Kasumi-1 (cell line): ENCODE measurements at places on chromosomes 1 and 21.
A peak's percentile ranks its signal among the peaks of the same experiment; 100 is the strongest.

GRCh38 chr21:39003982-39004633 is 179.1 kb downstream of the PSMG1 start:
- peak; percentile 14 for DNase-seq

DNA sequence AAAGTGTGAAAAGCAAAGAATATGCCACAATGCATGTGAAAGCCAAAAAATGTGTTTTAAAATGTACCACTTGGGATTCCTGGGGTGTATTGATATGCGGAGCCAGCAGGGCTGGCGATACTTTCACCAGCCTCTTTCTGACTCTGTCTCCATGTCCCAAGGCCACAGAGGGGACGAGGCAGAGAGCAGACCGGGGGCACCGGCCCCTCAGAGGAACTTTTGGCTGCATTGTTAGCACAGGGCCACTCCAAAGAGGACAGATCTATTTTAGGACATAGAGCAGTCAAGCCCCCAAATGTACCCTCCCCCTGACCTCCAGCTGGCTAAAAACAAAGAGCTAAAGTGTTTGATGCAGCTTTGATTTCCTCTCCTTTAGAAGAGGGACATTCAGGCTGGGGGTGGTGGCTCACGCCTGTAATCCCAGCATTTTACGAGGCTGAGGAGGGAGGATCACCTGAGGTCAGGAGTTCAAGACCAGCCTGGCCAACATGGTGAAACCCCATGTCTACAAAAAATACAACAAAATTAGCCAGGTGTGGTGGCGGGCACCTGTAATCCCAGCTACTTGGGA is 25.6 kb upstream of the ZNF436 start:
- DNase-seq = no peak

DNA sequence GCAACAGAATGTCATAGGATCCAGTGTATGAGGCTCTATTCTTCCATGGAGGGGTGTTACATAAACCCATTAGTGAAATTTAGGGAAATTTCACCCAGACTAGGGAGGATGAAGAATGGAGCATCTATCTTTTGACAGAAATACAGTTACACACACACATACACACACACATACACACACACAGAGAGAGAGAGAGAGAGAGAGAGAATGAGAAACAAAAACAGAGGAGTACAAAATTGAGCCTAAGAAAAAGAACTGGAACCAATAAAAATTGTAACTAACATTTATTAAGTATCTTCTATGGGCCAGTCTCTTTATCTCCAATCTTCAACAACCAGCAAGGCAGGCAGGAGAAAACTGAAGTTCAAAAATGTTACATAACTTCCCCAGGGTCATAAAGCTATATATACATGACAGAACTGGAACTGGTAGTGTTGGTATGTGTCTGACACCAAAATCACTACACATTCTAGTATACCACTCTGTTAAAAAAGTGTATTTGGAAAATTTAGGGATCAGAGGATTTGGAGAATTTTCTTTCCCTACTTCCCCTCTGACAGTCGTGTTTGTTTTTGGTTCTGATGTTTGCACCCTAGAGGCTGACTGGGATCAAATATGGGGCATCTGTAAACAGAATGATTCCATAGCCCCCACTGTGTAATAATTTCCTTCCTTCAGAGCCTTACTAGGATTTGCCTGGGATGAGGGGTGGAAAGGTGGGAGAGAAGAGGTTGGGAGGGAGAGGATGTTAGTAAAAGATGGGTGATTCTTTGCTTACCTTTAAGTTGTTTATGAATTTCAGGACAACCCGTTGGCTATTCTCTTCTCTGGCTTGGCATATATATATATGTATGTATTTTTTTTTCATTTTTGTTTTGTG is 1.0 kb upstream of the ZFYVE9 start:
- DNase-seq = peak; percentile 25

DNA sequence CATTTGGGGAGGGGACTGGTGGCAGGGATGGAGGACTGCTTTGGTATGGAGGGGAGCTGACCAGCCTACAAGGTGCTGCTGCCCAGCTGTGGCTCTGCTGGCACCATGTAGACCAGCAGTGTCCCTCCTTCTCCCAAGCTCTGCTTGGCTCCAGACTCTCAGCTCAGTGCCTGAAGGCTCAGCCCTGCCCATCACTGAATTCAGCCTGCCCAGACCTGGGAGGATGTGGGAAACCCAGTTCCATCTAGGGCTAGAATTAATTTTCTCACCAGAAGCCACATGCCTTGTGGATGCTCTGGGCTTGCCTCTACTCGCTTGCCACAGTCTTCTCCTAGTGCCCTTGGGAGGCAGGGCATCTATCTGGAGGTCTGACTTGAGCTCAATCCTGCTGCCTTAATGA is 195.0 kb upstream of the EDN2 start:
- DNase-seq = no peak

- peak; percentile 12 for DNase-seq
Observed at GRCh38 chr1:225454733-225455132, 26.9 kb upstream of the LBR start.

DNA sequence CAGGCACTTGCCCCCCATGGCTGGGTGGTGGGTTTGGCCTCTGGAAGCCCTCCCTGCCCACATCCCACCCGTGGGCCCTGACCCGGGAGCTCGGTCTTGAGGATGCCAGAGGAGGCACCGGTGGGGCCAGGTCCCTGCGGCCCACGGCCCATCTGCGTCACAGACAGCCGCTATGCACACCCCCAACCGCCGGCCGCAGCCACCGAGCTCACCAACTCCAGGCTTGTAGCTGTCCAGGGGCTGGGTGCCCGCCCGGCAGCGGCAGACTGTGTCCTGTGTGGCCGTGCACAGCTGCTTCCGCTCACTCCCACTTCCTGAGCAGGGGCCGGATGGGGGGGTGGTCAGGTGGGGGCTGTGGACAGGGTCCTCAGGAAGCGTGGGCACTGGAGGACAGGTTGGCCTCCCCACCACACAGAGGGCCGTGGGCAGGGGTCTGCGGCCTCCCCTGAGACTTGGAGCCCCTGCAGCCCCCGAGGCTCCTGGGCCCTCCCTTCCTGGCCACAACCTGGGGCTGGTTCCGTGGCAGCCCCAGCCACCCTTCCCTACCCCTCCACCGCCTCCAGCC is 1.1 kb downstream of the TNFRSF4 start:
- DNase-seq = no peak

DNA sequence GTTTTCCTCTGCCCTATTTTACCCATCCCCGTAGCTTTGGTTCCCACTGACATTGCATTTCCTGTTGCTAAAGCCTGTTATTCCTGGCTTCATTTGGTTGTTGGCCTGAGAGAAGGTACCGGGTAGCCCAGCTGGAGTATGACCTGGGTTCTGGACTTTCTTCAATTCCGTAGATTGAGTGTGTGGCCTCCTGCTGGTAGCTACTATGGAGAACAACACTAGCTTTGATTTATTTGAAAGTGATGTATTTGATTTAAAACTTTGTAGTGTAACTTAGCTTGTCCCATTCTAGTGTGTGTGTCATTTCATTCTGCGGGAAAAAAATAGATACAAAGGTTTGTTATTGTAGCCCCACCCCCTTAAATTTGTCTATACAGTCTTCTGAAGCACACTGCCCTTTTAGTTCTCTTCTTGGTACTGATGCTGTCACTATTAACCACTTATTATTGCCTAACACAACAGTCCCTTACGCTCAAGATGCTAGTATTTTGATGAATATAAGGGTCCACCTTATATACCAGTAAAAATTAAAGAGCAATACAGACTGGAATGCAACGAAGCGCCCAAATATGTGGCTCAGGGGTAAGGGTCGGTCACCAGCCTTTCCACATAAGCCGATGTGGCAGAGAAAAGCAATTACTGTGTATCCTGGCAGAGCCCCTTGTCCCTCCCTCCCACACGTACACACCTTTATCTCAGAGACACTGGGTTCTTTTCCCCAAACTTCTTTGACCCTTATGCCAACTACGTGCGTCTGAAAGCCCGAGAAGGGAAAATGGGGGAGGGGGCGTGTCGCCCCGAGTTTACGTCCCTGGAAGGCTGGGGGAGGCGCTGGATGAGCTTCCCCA is 643 bp upstream of the MOV10 start:
- peak; percentile 54 for DNase-seq

DNA sequence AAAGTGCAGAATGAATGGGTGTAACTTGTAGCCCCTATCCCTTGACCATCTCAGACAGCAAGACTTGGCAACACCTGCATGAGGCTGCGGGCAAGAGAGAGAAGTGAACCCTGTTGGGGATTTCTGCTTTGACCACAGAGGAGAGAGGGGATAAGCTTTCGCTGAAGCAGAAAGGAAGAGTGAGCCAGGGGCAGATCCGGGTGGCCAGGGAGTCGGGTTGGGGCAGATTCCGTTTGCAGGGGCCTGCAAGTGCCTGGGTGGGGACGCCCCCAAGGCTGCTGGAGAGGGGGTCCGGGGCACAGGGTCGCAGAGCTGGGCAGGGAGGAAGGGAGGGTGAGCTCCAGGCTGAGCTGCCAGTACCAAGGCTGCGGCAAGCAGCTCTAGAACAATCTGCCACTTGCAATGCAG is 25.3 kb upstream of the PIK3CD start:
- DNase-seq = no peak

DNA sequence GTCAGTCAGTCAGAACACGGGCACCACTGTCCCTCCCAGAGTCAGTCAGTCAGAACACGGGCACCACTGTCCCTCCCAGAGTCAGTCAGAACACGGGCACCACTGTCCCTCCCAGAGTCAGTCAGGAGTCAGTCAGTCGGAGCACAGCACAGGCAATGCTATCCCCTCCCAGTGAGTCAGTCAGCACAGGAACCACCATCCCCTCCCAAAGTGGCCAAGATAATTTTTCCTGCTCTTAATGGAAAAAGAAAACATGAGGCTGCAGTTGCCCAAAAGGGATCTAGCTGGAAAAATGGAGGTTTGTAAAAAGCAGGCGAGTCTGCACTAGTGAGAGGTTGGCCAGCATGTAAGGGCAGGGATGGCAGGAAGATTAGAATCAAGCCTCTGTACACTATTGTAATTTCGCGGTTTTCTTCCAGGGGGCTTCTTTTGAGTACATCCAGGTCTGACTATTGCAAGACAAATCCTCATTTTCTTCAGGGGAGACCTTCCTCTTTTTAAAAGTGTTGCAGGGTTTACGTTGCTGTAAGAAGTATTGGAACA is 213.8 kb downstream of the SIPA1L2 start:
- peak; percentile 6 for DNase-seq

GRCh38 chr1:204932573-204932909 is 61.9 kb downstream of the NFASC start:
- no peak for DNase-seq

DNA sequence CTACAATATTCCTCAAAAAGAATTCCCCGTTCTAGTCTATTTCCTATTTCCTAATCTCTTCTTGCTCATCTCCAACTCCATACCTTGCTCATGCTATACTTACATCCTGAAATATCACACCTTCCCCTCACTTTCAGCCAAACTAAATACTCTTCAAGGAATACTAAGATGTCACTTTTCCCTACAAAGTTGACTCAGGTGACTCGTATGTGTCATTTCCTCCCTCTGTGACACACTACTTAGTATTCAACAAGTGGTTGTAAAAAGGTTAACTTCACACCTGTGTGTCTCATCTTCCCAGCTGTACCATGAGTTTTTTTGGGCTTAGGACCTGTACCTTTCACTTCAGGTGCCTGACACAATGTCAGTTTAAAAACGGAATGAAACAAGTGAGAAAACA is 81.9 kb upstream of the LBR start:
- no peak for DNase-seq

GRCh38 chr1:23178950-23179349 is 10.3 kb upstream of the LUZP1 start:
- peak; percentile 21 for DNase-seq

DNA sequence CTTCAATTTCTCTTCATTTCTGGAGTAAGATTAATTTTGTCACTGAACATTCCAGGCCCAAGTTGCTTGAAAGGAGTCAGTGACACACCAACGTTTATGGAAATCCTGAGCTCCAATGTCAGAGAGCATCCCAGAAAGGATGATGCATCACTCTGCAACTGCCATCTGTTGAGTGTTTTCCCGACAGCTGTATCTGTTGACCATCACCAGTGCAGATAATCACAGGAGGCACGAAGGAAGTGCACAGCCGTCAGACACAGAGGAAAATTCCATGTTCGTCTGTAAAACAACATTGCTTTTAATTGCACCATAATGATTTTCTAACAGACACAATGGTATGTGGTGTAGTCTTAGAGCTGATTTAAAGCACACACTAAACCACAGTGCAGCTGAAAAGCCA is 376.7 kb upstream of the ADGRL2 start:
- no peak for DNase-seq

DNA sequence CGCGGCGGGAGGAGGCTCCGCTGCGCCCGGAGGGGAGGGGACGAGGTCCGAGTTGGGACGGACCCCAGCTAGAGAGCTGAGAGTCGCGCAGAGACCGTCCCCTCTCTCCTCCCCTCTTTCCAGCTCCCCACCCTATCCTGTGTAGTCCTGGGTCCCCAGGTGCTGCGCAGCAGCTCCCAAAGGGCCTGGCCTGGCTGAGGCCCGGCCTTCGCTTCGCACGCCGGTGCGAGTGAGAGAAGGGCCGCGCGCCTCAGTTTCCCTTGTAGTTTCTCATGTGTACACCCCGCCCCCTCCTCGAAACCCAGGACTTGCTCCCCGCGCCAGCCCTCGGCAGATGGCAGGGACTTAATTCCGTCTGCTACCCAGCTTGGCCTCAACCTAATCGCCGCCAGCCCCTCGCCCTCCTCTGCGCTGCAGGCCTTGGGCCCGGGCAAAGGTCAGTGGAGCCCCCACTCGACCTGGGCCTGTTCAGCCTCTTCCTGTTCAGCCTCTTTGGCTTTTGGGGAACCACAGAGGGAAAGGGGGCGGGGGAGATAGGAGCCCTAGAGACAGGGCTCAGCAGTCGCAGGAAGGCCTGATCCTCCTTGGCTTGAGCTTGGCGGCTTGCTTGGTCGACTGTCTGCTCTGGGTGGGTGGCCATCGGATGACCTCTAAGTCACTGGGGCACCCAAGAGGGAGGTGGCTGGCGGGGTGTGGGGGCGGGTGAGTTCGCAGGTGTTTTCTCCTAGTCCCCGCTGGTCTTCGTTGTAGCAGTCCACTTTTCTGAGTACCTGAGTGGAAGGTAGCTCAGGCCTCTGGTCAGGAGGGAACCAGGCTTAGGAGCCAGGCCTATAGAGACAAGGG is 1.0 kb downstream of the ZNF687 start:
- DNase-seq = peak; percentile 45

GRCh38 chr1:97761637-97762036 is 159.2 kb downstream of the DPYD start:
- DNase-seq = no peak

DNA sequence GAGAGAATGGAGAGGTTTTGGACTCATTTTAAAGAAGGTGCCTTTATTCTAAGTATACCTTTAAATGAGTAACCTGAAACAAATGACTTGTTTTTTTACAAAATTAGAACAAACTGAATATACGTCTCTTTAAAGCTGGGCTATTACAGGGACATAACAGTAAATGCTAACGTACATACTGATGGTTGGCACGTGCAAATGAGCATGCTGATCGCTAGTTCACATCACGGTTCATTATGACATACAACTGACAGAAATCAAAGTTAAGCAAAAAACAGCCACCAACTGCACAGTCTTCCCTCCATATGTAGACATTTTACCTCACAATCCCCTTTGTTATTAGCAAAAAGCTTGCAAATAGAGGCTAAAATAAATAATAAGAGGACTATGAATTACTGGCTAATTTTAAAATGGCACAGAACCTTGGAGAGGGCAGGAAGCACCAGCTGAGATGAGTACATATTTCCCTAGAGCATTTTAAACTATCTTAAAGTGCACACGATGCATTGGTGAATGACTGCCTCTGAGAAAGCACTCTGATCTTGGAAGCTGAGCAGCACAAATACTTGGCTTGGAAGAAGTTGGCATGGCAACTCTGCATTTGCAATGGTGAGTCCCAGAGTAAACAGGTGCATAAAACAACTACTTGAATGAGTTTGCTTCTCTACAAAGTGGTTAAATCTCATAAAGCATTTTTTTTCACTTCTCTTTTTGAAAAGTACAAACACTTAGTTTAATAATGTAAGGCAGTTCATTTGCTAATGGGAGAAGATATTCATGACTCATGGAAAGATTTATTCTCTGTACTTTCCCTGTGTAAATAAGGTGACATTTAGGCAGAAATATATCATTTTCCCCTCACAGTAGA is 204.7 kb downstream of the LHX8 start:
- no peak for DNase-seq
